ENCODE measurements at places on chromosomes 16 and 17.

- DNase-seq, result no peak
Measured at GRCh38 chr17:1412185-1413110, 12.4 kb upstream of the YWHAE start.

- DNase-seq, result no peak
Measured at GRCh38 chr16:47861999-47862398, 293.8 kb downstream of the ABCC12 start.

DNA sequence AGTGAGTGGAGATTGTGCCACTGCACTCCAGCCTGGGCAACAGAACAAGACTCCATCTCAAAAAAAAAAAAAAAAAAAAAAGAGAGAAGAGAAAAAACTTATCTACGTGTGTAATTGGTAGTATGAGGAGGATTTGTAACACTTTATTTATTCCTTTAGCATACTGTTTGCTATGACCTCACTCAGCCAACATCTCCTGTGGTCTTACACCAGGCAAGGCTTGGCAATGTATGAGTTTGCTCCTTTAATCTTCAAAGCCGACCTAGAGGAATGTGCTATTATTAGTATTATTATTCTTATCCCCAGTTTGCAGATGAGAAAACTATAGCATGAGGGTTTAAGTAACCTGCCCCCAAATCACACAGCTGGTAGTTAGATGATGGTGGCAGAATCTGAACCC lies 35.8 kb upstream of the HAPSTR1 start:
- no peak for DNase-seq

DNA sequence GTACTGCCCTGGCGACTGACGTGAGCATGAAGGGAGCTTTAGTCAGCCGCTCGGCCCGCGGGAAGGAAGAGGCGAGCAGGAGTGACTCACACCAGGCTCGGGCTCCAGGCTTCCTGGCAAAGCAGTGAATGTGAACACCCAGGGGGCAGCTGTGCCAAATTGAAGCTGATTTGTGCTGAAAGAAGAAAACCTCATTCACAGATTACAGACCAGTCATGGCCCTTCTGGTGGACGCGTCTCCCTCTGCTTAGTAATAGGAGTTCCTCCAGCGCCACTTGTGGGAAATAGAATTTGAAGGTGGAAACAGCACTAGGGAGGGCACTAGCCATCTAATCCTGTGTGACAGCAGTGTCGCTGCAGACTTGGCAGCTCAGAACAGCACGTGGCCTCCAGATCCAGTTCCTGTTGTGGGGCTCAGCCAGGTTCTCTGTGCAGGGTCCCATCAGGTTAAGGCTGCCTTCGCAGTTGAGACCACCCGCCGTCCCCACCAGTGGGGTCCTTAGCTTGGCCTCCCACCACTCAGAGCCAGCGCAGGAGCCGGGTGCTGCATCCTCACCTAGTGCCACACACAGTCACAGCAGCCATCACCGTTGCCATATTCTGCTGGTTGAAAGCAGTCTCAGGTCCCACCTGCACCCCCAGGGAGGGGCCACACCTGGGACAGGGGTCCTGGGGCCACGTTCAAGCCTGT lies 164.5 kb upstream of the CHMP6 start:
- DNase-seq, result peak; percentile 26

DNA sequence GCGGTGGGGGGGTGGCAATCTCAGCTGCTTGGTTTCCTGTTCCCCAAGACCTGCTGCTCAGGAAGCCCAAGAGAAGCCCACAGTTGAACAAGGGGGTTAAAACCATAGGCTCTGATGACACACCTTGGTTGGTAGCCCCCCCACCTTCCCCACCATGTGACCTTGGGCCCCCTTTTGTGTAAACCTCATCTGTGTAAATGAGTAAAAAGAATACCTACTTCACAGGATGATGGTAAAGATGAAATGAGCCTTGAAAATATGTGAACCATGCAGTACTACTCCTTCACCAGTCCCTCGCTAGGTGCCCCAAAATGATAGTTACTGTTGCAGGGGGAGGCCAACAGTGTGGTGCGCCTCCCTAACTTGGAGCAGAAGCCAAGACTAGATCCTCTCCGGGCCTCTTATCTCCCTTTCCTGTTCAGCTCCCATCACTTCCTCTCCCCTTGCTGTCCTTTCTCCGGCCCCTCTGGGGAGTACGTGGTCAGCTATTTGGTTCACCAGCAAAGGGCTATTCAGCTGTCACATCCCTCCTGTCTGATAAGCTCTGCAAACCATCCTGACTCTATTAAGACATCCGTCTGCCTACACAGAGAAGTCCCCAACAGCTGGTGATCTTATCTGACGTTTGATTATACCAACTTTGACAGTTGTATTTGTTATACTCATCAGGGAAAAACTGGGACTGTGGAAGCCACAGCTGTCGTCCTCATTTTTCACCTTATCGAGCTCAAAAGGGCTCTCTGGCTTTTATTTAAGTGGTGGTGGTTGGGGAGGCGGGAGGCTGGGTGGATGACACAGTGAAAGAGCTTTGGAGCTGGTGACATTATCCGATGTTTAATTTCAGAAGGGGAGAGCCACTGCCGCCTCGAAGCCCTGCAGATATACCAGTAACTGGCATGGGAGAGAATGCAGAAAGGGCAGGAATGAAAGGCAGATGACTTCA lies 19.9 kb downstream of the DCAKD start:
- no peak for DNase-seq

- no peak for DNase-seq
Measured at GRCh38 chr16:47970291-47970931, 185.4 kb downstream of the ABCC12 start.

GRCh38 chr16:85389679-85390470 lies 223.2 kb upstream of the GSE1 start:
- no peak for DNase-seq

DNA sequence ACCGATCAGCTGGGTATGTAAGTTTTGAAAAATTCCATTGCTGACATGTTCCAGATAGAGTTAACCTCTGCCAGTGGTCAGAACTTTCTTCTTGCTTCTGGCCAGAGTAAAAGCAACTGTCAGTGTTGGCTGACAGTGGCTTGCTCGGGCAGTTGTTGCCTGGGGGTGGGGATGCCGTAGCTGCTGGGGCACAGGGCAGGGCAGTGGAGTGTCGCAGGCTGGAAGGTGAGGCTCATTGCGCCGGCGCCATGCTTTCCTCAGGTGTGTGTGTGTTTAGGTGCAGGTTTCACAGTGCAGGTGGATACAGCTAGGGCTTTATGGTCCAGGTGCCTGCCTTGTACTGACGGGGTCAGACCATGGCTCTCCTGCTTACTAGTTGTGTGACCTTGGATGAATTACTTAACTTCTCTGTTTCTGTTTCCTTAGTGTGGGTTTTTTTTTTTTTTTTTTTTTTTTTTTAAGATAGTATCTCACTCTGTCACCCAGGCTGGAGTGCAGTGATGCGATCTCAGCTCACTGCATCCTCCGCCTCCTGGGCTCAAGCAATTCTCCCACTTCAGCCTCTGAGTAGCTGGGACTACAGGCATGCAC lies 156.4 kb downstream of the SNX29 start:
- no peak for DNase-seq
